ENCODE measurements at places on chromosomes 16 and 17. TPM values are rescaled to one million over a fixed set of nuclear protein-coding genes. Genes with fewer than 3 reads are reported as not detected.

Gene TMEM132E
- total RNA-seq = not detected

Gene FA2H
- total RNA-seq = not detected

Gene CFAP119
- total RNA-seq = 4.7 TPM

DNA sequence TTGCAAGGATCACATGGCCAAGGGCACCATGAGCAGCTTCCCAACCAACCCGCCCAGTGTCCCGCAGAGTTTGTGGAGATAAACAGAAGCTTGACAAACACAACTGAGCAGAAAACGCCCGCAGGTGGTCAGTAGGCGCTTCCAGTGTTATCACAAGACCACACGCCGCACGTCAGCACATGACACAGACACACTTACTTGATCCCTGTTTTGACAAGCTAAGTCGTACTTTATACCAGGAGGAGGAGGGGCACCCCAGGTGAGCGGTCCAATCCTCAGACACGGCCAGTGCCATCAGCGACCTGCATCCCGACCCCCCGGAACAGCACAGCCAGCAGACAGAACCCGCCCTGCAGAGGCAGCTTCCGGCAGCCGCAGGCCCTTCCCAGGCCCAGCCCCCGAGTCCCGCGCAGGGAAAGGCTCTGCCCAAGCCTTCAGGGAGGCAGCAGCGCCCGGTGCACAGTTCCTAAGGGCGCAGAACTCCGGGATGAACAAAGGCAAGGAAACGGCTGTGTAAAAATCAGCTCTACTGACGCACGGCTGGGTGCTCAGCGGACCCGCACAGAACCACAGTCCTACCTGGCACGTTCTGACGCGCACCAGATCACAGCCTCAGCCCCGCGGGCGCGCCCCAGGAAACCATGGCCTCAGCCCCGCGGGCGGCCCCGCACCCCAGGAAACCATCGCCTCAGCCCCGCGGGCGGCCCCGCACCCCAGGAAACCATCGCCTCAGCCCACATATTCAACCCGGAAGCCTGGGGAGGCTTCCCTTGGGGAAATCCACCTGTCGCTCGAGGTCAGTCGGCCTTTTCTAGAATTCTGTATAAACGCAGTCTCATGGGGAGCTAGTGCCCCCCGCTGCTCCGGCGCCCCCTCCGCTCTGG, 27.8 kb downstream of the AXIN1 start:
- peak; percentile 66 for DNase-seq

DNA sequence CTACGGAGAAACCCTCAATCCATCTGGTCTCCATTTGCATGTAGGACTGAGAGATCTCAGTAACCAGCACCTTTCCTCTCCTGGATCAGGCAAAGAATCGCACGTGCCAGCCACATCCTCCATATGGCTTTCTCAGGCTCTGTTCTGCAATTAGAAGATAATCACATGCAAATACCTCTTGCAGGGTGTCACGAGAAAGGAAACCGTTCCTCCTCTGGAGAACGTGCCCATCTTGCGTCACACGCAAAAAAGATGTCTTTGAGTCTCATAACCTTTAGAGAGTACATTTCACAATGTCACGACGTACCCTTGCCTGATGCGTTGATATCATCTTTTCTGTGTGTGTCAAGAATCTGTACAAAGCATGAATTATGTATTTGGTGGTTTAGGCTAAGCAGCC, 36.2 kb upstream of the DNAH17 start:
- DNase-seq = no peak

- no peak for DNase-seq
Measured at GRCh38 chr17:51536627-51537026, 276.3 kb downstream of the UTP18 start.

DNA sequence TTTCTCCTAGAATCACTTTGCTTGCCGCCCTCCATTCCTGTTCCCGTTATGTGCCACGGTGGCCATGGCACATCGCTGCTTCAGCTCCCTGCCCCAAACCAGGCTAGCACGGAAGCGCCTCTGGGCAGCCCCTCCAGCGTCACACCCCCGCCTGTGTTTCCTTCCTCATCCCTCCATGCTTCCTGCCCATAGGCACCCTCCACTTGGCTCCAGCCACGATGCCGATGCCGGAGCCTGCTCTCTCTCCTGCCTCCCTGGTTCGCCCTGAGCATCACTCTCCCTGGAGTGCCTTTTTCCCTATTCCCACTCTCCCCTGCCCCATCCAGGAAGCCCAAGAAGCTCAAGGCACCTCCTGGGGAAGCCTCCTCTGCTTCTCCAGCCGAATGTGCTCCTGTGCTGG, 3.2 kb upstream of the ARHGAP23 start:
- DNase-seq = no peak

GRCh38 chr17:35560703-35561102, at the start of gene SLFN14:
SLFN14 (minus strand) TSS chr17:35560819; CDS start chr17:35558062, 2,757 bp downstream.
- no peak for DNase-seq

DNA sequence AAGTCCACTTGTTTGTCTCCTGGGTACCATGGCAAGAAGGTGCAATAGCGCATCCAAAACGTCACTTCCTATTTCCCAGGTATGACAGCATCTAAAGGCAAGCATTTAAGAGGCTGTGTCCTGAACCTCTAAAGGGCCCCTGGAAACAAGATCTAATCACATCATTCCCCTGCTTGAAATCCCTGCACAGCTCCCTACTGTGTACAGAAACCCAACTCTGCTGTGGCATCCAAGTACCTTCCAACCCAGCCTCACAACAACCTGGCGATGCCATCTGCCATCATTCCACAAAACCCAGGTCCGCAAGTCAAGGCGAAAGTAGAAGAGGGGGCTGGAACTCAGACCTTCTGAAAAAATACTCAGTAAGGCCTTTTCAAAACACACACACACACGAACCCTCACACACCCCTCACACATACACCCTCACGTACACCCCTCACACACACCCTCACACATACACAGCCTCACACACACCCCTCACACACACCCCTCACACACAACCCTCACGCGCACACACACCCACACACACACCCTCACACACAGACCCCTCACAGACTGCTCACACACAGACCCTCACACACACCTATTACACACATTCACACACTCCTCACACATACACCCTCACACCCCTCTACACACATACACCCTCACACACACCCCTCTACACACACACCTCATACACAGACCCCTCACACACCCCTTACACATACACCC, 24.5 kb downstream of the C17orf67 start:
- DNase-seq = no peak

- DNase-seq = no peak
Measured at GRCh38 chr16:47247690-47248089, 103.9 kb upstream of the NETO2 start.

GRCh38 chr17:17297217-17297616, 6.0 kb upstream of the NT5M start:
- DNase-seq = no peak

GRCh38 chr17:49515196-49515770, 20.2 kb downstream of the NGFR start:
- no peak for DNase-seq

- DNase-seq = no peak
Measured at GRCh38 chr16:8251298-8251697, 339.0 kb downstream of the TMEM114 start.

- peak; percentile 76 for DNase-seq
Measured at GRCh38 chr17:40319651-40320540, 10.9 kb downstream of the RARA start.

DNA sequence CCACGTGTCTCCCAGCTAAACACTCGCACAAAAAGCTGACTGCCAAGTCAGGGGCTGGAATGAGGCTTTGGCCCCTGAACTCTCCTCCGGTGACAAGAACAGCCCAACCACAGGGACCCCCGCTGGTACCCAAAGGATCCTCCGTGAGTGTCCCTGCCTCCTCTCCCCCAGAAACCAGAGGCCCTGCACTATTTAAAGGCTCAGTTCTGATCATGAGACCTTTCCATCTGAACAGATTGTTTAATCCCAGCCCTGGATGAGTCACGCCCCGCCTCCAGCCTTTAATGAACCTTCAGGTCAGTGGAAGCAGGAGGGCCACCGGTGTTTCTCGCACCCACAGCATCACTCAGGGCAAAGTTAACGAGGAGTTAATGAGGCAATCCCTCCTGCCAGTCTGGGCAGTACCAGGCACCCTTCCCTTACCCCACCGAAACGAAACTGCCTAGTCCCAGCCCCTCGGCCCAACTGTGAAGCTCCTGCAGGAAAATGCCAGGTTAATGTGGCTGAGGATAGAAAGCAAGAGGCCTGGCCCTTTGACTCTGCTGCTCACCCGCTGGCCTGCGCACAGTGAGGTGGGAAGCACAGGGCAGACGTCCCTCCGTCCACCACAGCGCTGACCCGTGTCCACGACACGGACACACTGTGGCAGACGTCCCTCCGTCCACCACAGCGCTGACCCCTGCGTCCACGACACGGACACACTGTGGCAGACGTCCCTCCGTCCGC, 32.4 kb downstream of the TIMM22 start:
- DNase-seq = no peak

DNA sequence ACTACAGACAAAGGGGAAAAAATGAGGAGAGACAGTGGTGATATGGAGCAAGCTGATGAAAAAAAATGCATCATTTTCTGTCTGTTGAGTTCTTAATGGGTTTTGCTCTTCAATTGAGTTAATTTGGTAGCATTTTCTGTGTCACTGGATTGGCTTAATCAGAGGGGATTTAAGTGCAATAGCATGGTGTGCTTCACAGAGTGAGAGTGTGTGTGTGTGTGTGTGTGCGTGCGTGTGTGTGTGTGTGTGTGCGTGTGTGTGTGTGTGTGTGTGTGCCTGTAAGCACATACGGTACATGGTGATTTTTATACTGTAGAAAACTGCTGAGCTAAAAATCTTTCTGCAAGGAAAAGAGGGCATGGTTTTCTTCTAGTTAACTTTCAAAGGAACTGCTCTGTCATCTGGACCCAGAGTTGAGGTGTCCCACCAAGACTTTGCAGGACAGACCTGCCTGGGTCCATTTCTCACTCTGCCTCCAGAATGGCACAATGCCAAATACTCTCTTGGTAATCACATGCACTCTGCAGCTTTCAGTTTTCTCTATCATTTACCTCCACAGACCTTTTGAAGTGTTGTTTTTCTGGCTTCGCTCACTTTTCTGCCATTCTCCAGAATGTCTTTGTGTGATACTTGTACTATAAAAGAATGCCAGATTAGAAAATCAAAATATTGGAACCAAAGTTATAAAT, 952.6 kb upstream of the SOX9 start:
- DNase-seq = no peak

GRCh38 chr16:88685156-88686061, 898 bp downstream of the SNAI3 start:
- DNase-seq = peak; percentile 76

DNA sequence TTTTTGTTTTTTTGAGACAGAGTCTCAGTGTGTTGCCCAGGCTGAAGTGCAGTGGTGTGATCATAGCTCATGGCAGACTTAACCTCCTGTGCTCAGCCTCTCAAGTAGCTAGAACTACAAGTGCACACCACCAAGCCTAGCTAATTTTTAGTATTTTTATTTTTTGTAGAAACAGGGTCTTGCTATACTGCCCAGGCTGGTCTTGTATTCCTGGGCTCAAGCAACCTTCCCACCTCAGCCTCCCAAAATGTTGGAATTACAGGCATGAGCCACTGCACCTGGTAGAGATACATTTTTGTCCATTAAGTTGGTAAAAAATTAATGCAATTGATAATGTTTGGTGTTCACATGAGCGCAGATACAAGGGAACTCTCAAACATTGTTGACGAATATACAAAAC, 22.2 kb upstream of the SRCIN1 start:
- DNase-seq = no peak

DNA sequence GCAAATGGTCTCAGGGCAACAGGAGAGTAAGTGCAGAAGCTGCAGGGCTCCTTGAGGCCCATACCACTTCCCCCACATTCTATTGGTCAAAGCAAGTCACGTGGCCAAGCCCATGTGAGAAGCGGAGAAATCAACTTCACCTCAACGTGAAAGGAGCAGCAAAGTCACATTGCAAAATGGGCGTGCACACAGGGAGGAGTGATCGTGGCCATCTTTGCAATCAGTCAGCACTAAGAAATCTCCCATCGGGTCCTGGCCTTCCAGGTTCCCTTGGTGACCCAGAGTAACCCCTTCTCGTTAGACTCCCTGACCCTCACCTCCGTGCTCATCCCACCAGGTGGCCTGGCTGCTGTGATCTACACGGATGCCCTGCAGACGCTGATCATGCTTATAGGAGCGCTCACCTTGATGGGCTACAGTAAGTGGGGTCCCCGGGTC, 38.0 kb downstream of the SLC5A11 start:
- DNase-seq = no peak

DNA sequence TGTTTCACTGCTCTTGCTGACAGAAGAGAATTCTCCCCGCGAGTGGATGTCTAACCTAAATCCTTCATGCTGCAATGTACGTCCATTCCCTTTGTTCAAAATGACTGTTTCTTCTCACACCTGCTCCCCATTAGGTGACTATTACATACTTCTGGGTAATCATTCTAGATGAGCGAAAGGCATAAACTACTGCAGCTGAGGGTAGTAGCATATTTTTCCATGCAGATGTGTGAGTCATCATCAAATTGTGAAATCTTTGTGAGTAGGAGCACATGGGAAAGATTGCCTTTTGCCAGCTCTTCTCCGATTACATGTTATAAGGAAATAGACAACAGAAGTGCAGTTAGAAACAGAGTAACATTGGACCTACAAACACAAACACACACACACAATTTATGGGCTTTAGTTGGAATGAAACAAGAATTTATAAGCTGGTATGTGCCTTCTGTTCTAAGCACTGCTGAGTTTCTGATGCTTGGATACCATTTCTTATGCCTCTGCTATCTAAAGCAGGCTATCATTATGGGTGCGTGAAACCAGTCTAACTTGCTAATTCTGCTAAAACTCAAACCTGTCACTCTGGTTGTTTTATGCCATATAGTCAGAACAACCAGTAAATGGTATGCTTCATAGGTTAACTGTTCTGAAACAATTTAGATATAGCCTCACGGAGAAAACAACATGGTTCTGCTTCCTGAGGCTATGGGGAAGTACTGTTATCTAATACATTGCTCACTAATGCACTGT, 346.9 kb upstream of the PSMD7 start:
- no peak for DNase-seq
